ENCODE measurements at places on chromosomes 5 and 9. TPM values are rescaled to one million over a fixed set of nuclear protein-coding genes. Genes with fewer than 3 reads are reported as not detected.
A peak's percentile ranks its signal among the peaks of the same experiment; 100 is the strongest.

DNA sequence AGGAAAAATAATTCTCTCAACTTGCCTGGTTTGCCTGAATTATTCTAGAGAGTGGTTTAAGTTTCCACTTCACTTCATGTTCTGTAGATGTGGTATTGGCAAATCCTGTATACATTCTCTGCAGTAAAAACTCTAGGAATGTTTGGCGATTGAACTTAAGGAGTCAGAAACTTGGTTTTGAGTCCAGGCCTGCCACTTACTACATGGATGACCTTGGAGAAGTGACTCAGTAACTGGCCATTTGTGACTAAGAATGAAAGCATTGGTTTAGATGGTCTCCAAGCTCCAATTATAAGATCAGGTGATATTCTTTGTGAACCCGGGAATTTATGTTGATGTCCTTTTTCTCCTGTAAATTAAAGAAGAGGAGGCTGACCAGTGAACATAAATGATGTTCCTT lies 233.8 kb downstream of the GAS1 start:
- DNase-seq = peak; percentile 63

DNA sequence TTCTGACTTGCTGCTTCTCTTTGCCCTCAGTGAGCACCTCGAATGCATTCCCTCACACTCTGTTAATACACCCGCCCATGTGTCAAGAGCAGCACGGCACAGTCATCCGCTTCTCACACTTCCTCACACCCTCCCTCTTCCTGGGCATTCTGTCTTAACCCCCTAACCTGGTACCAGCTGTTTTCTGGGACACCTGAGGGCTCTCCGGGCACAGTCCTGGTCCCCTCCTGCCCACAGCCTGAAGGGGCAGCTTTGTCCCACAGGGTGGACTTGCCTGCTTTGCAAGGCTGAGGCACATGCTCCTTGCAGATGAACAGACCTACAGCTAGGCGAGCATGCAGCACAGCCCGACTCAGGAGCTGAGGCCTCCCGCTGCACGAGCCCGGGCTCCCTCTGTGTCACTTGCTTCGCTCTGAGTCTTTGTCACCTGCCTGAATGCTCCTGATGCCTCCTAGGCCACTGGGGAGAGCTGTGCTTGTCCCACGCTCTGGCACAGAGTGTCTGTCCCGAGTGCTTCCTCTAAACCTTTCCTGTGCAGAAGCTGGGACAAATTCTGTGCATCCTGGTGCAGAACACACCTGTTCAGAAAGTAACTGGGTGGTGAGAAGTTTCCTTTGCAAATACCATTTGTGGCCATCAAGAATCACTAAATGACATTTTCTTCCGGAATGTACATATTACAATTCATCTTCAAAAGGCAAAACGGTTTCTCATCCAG lies 47.8 kb downstream of the AHRR start:
- DNase-seq = no peak

GRCh38 chr9:6188466-6188865 lies 27.1 kb upstream of the IL33 start:
- DNase-seq = no peak

DNA sequence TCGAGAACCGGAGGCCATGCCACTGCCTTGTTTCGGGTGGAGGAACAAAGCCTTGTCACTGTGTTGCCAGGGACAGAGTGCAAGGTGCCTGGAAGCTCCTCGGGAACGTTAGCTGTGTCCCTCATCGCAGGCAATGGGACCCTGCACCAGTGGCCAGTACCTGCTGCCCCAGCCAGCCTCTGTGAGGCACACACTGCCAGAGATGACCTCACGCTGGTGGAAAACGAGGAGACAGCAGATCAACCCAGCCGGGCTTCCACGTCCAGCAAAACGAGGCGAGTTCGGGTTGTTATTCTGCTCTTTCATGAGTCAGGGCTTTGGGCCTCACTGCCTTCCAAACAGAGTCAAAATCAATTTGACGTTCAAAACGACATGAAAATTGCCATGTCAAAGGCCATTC lies 104.1 kb downstream of the ADAMTS2 start:
- DNase-seq = no peak

GRCh38 chr5:73422164-73422563 lies 26.4 kb downstream of the FOXD1 start:
- DNase-seq = no peak

- no peak for DNase-seq
These were observed 1.3 kb downstream of the PCSK5 start for GRCh38 chr9:75891771-75892215.

- no peak for DNase-seq
These were observed 48.1 kb downstream of the KCNV2 start for GRCh38 chr9:2765250-2765880.

DNA sequence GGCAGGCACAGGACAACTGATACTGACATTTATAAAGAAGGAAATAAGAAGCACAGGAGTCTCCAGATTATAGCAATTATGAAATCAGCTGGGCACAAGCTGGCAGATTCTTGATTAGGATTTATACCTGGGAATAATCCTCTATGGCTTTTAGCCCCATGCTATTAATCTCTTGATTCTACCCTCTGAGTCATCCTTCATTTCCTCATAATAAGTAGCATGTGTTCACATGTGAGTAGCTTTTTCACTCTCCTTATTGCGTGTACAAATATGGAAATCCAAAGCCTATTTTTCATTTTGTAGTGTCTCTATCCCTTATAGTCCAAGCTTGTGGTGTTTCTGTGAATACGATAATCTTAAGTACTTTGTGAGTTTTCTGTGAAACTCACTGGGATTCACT lies 185.0 kb upstream of the PRLR start:
- no peak for DNase-seq

DNA sequence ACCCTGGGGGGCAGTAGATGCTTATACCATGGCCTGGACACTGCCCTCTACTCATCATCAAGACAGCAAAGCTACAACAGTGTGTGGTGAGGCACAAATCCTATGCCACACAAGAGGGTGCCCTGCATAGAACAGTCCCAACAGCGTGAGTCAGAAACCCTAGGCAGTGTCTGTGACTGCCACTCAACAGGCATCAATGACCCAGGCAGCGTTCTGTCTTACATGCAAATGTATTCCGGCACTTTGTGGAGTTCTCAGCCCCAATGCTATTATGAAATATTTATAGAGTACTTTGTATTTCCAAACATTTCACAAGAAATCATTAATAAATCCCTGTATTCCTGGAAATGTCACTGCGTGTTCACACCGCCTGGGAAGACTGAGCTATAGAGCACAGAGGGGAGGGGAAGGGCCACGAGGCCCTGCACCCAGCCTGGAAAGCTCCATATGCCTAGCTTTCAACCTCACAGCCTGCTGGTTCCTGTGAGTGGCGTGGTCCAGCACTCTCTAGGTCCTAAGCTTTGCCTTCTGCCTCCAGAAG lies 77.7 kb downstream of the NIPSNAP3B start:
- DNase-seq = no peak

GRCh38 chr5:133635051-133635450 lies 22.7 kb upstream of the FSTL4 start:
- peak; percentile 79 for DNase-seq

DNA sequence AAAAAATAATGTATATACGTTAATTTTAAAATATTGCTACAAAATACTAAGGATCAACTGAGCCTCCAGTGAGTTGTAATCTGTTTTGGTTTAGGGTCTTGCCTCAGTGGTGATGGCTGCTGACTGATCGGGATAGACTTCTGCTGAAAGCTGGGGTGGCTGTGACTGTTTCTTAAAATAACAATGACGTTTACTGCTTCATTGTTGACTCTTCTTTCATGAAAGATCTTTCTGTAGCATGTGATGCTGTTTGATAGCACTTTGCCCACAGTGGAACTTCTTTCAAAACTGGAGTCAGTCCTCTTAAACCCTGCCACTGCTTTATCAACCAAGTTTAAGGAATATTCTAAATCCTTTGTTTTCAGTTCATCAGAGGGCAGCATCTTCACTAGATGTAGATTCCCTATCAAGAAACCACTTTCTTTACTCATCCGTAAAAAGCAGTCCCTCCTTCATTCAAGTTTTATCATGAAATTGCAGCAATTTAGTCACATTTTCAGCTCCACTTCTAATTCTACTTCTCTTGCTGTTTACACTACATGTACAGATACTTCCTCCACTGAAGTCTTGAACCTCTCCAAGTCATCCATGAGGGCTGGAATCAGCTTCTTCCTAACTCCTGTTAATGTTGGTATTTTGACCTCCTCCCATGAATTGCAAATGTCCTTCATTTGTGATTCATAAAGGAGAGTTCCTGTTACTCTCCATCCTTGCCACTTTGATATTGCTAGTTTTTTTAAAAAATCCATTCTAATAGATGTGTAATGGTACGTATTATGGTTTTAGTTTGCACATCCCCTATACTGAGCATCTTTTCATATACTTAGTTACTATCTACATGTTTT lies 41.5 kb upstream of the PTPDC1 start:
- DNase-seq = no peak

DNA sequence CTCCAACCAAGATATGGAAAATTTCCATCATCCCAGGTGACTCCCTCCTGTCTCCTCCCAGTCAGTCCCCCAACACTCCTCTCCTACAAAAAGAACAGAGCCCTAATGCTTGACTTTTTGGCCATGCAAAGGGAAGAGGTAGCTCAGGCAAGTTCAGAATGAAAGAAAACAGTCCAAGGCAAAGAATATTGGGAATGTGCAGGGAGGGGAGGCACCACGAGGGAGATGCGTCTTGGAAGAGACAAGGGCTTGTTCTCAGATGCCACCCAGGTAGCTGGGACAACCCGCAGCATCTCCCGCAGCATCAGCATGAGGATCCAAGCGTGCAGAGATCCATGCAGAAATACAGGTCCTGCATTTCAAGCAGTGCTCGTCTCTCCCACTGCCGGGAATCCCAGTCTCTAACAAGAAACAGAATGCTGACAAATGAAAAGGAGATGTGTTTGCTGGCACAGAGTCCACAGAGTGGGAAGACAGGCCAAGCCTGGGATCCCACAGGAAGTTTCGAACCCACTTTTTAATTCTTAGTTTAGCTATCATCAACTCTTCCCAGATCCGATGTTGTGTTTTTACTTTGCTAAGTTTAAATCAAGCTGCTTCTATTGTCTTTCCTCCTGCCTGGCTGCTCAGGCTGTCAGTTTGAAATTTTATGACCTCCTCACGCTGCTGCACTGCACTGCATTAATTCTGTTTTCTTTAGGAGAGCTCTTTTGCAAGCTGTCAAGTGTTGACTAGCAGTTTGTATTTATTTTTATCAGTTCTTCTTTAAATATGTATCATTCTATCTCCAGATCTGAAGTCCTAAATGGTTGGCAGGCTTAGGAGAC lies 86.8 kb upstream of the OSMR start:
- DNase-seq = no peak

GRCh38 chr5:179343719-179344430 lies 1.4 kb downstream of the ADAMTS2 start:
- no peak for DNase-seq

- DNase-seq = no peak
These were observed 51.5 kb upstream of the ARL15 start for GRCh38 chr5:54361691-54362411.

GRCh38 chr5:60568646-60569045 lies 131.3 kb downstream of the DEPDC1B start:
- DNase-seq = no peak

GRCh38 chr5:172815631-172816030 lies 18.4 kb upstream of the ERGIC1 start:
- DNase-seq = no peak

DNA sequence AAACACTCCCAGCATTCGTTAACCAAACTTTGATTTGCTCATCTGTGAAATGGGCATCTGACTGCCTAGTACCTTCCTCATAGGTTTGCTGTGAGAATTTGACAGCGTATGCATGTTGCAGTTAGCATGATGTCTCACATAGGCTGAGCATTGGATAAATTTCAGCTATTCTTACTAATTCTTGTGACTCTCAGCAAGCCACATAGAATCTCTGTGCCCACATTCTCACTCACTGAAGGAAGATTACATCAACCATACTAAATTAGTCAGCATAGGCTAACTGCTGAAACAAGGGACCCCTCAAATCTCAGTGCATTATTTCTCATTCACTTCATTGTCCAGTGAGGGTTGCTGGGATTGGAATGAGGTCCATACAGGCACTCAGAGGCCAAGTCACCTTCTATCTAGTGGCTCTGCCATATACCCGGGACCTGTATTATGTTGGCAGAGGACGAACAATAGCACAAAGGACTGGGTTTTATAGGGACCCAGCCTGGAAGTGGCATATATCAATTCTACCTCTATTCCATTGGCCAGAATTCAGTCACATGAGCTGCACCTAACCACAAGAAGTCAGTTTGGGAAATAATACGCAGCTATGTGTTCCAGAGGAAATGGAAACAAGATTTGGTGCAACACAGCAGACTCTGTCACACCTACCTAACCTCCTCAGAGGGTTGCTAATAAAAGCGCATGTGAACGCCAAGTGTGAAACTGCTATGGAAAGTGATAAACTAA lies 4.2 kb upstream of the PTGER4 start:
- DNase-seq = no peak

DNA sequence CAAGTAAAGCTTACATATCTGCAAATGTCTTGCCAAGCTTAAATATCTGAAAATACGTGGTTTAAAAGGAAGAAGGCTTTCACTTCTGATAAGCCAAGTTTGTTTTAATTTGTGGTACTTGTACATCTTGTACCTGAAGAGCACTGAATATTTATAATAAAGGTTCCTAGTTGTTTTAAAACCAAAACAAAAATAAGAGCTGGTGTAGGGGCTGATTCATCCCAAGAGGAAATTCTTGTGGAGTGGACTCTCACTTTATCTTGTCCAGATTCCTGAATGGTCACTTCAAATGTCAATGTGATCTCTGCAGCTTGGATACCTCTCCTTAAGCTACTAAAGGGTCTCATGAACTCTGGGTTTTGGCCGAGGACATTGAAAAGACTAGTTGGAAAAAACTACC lies 29.5 kb downstream of the MAMDC2 start:
- DNase-seq = no peak

DNA sequence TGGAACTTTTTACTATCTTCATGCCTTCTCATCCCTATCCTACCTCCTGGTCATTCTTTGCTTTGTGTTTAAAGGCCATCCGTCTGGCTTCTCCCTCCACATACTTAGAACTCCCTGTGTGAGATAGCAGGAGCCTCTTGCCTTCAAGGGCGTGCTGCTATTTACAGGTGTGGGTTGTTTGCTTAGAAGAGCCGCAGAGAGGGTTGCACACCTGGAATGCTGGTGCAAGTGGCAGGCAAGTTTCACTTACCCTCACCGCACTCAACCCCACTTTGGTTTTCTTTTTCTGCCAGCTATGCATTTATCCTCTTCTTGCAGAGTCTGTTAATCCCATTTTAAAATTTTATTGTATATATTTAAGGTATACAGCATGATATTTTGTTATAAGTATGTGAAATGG lies 12.6 kb downstream of the SKP2 start:
- no peak for DNase-seq

GRCh38 chr5:16467363-16468219 lies 2.0 kb upstream of the ZNF622 start:
- peak; percentile 60 for DNase-seq

The ALAD gene
- total RNA-seq = 8.4 TPM

The ACOT12 gene
- not detected for total RNA-seq

The TAF1L gene
- 0.02 TPM for total RNA-seq

The PLPPR1 gene
- not detected for total RNA-seq

The IFNA21 gene
- total RNA-seq = not detected

The OGN gene
- not detected for total RNA-seq

The SYNPO gene
- 9.0 TPM for total RNA-seq

The SPATA31A3 gene
- total RNA-seq = not detected

The PALM2AKAP2 gene
- total RNA-seq = 0.98 TPM
